ENCODE measurements at places on chromosomes 6 and 20. TPM values are rescaled to one million over a fixed set of nuclear protein-coding genes. Genes with fewer than 3 reads are reported as not detected.

OVOL2 gene
- 0.41 TPM for total RNA-seq

LY86 gene
- total RNA-seq, result 1.2 TPM

MACROD2 gene
- total RNA-seq, result not detected

OSTM1 gene
- 13.0 TPM for total RNA-seq

NHLRC1 gene
- total RNA-seq, result 0.14 TPM

LY6G6D gene
- not detected for total RNA-seq

RREB1 gene
- 16.0 TPM for total RNA-seq

PRICKLE4 gene
- total RNA-seq, result not detected

KCNK5 gene
- 14.7 TPM for total RNA-seq

ENTPD6 gene
- 55.3 TPM for total RNA-seq

SCGN gene
- not detected for total RNA-seq

XKR7 gene
- total RNA-seq, result not detected

POM121L2 gene
- total RNA-seq, result not detected

NRSN1 gene
- not detected for total RNA-seq

CNR1 gene
- 0.37 TPM for total RNA-seq

TPD52L1 gene
- 0.50 TPM for total RNA-seq

C6orf47 gene
- total RNA-seq, result 22.5 TPM

CRISP2 gene
- total RNA-seq, result not detected

FOXS1 gene
- not detected for total RNA-seq

PDYN gene
- not detected for total RNA-seq

PBOV1 gene
- not detected for total RNA-seq

TRIM40 gene
- not detected for total RNA-seq

NRN1 gene
- total RNA-seq, result 2.5 TPM

Data from activated T-cell treated with anti-CD3 and anti-CD28 coated beads, Interleukin-2, amount 50 U/mL, for 72 hours (primary cell).